H1 (cell line): ENCODE measurements at places on chromosomes 5 and 9. TPM values are rescaled to one million over a fixed set of nuclear protein-coding genes. Genes with fewer than 3 reads are reported as not detected.

DNA sequence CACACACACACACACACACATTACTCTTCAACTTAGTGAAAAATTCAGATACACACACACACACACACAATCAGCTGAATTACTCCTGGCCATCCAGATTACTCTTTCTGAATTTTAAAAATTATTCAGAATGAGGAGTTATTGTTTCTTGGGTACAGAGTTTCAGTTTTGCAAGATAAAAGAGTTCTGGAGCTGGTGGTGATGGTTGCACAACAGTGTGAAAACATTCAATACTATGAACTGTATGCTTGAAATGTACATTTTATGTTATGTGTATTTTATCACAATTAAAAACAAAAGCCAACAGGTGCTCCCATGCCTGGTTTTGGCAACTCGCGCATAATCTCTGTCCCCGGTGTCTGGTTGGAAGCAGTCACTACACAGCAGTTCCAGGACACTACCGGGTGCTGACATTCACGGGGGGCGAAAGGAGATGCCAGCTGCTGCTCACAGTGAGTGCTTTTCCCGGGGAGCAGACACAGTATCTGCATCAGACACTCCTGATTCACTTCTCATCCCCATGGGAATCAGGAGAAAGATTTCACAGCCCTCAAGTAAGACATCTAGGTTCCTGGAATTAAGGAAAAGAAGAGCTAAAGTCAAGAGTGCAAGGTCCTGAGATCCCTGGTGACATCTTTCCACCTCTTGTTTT, 55.7 kb downstream of the LHFPL2 start:
- no peak for DNase-seq

DNA sequence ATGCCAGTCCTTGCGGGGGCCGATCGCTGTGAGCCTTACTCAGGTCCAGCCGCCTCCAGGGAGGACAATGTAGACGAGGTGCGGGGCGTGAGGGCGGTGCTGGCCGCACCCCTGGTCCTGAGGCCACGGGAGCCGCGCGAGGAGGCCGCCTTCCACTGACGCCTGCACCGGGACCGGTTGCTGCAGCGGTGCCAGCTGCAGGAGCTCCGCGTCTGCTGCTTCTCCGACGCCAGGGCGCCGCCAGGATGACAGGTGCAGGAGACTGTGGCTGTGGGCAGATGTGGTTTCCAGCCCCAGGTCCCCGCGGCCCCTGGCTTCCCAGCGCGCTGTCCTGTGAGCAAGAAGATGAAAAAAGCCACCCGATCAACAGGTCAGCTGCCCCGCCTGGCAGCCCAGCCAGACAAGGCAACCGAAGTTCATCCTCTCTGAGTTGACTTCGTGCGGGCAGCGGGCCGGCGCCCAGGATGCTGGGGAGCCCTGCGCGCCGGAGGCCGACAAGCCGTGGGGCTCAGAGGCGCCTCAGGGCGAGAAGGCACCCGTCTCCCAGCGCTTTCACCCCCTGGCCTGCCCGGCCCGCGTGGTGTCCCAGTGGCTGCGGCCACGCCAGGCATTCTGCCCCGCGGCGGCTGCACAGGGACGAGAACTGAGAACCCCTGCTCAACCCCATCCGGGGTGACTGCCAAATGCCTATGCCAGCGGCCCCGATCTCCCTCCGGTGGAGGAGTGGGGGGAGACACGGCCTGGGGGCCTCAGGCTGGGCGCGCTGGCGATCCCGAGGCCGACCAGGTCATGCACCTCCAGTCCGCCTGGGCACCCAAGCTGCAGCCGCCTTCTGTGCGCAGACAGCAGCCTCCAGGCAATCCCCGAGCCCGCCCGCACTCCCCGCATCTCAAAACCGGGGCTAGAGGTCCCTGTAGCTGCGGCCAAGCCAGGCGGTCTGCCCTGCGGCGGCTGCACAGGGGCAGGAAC, 43.4 kb upstream of the BICD2 start:
- peak; percentile 60 for DNase-seq

DNA sequence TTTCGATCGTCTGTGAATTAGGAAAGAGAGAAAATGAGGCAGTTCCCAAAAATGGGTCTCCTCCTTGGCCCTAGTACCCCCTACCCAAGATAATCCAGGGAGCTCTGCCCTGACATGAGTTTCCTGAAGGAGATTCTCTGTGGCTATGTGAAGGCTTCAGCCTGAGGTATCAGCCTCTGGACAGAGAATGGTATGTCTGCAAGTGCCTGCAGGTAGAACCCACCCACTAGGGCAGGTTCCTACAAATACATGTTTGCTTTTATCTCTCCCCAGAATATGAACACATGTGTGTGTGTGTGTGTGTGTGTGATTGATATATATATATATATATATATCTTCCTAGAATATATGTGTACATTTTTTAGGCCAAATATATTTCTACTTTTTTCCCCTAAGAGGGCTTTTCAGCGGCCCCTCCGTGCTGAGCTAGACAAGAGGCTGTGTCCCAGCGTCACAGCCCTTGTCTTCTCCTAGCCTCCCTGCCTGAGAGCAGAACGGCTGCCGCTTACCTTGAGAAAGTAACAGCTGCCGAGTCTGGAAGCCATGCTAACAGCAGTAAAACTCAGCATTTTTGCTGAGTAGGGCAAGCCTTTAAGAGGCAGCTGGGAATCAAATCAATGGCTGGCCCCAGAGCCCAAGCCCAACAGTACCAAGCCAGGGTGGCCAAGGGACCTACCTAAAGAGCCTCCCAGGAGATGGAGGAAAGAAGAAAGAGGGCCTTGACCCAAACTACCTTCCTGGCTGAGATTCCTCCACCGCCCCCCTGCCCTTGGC, 2.1 kb downstream of the BRINP1 start:
- no peak for DNase-seq

Gene SPATA31A3
- not detected in 2 replicates for total RNA-seq

Gene SMIM32
- 0.22 TPM in 1 of 2 replicates, not detected in the other for total RNA-seq

Gene AQP3
- 2.6 and 3.0 TPM in 2 replicates for total RNA-seq

GRCh38 chr5:77418601-77419581, 73.2 kb downstream of the WDR41 start:
- no peak for DNase-seq

- no peak for DNase-seq
Observed at GRCh38 chr5:173016598-173017046, 33.1 kb downstream of the ATP6V0E1 start.

DNA sequence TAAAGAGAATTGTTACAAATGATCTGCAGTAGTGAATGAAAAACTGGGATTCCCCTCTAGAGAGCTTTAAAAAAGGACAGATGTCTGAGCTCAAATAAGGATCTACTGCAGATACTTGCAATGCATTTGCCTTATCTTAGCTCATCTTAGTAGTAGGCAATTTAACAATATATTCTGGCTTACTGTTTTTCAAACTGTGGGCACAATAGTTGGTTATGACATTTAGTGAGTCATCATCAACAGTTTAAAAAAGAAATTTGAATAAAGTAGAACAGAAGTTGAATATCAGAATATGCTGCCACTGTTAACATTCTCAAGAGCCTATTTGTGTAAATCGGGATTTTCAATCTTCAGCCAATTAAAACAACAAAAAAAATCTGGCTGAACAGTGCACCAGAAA, 6.7 kb upstream of the CAST start:
- no peak for DNase-seq

Gene CTXN3
- not detected in 2 replicates for total RNA-seq

DNA sequence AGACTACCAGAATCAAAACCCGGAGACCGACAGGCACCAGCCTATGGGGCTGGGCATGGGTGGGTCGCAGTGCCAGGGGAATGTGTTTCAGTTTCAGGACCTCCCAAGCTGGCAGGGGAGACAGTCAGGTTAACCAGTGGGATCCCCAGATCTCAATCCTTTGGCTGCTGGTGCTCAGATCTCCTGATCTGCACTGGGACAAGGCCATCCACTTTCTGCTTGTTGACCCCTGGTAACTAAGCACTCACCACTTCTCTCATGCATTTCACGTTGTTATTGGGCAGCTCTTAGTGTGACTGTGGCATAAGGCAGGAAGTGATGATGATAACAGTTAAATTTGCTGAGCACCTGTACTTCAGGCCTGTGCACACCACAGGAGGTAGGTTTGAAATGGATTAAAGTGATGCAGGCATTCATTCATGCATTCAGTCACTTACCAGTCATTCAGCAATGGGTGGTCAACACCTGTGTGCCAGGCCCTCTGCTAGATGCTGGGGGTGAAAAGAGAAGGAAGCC, 42.1 kb upstream of the STXBP1 start:
- no peak for DNase-seq

- no peak for DNase-seq
Observed at GRCh38 chr5:15966651-15967050, 212.9 kb downstream of the MARCHF11 start.

- DNase-seq, result no peak
Observed at GRCh38 chr5:78449103-78449502, 88.7 kb downstream of the SCAMP1 start.

- DNase-seq, result peak; percentile 80
Observed at GRCh38 chr5:163503106-163504078, 2.0 kb upstream of the MAT2B start.

Gene CREBRF
- 4.7 and 5.0 TPM in 2 replicates for total RNA-seq

Gene CCL21
- not detected in 2 replicates for total RNA-seq

Gene TBC1D13
- total RNA-seq, result 21.3 and 26.3 TPM in 2 replicates

Gene PLGRKT
- 11.3 and 15.7 TPM in 2 replicates for total RNA-seq

- no peak for DNase-seq
Observed at GRCh38 chr5:123743990-123744583, 232.1 kb downstream of the CSNK1G3 start.

GRCh38 chr9:115964710-115965347, 188.8 kb upstream of the PAPPA start:
- no peak for DNase-seq

GRCh38 chr9:34370970-34371880, 5.5 kb downstream of the MYORG start:
- DNase-seq, result no peak

Gene OR4F3
- total RNA-seq, result not detected in 2 replicates

DNA sequence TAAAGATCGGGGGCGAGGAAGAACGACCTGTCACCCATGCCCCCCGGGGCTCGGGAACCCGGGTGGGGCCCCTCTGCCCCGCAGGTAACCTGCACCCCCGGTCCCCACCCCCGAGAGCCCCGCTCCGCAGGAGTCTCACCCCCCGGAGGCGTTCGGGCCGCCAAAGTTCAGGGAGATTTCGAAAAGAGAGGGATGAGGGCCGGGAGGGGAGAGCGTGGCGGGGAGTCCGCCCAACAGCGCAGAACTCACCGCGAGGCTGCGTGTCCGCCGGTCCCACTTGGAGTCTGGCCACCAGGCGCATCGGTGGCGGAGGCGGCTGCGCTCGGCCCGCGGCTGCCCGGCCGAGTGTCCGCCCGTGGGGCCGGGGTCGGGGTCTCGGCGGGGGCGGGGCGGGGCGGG, at the start of gene PHF19:
PHF19 (minus strand) TSS at position 347 of the 399 bp plus-strand sequence. CDS start 2,447 bp downstream, outside the sequence.
- DNase-seq, result no peak

DNA sequence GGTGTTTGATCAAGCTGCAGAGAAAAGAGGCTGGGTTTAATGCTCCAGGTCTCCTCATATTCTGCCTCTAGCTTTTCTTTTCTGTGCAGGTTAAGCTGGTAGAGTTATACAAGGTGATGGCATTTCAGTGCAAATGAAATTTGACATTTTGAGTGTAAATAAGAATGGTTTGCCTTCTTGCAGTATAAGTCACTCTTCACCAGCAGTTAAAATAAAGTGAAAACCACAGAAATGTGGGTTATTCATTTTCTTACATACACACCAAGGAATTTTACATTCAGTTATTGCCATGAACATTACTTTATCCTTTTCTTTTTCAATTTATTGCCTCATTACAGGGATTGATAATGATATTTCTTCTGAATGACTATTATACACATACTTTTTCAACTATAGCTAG, 337.5 kb upstream of the PCSK5 start:
- no peak for DNase-seq

GRCh38 chr9:37289631-37290030, 132.9 kb upstream of the GRHPR start:
- no peak for DNase-seq

DNA sequence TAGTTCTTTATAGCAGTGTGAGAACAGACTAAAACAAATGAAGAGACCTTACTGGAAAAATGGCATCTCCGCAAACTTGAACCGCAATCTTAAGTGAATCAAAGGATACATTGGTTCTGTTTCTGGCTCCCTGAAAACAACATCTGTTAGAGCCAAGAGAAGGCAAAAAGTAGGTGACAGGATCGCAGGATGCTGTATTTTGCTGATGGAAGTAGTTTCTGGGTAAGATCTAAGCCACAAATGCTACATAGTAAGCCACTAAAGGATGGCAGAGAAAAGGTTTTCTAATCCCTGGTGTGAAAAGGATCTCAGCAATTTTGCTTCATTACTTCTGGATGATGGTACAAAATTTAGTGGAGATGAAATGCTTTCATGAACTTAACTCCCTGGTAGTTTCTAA, 63.3 kb upstream of the HTR4 start:
- no peak for DNase-seq

- no peak for DNase-seq
Observed at GRCh38 chr9:133144142-133144903, 19.4 kb downstream of the GBGT1 start.

Gene IL31RA
- total RNA-seq, result not detected in 2 replicates

GRCh38 chr9:120894321-120895148, 17.5 kb upstream of the PHF19 start:
- DNase-seq, result no peak

- DNase-seq, result no peak
Observed at GRCh38 chr5:94776167-94776566, 157.7 kb downstream of the SLF1 start.

Gene NOL8
- 30.4 and 31.8 TPM in 2 replicates for total RNA-seq

DNA sequence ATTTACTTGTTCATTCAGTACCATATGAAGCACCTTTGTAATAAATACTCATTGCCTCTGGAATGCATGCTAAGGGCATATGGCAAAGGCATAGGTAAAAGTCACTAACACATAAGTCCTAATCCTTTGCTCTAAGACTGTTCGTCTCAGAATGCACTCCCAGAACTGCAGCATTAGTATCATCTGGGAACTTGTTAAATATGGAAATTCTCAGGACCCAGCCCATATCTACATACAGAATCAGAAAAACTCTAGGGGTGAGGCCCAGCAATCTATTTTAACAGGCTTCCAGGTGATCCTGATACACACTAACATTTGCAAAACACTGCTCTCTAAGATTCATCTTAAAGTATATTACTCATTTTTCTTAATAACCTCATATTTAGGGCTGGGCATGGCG, 113.8 kb upstream of the CDH6 start:
- no peak for DNase-seq

DNA sequence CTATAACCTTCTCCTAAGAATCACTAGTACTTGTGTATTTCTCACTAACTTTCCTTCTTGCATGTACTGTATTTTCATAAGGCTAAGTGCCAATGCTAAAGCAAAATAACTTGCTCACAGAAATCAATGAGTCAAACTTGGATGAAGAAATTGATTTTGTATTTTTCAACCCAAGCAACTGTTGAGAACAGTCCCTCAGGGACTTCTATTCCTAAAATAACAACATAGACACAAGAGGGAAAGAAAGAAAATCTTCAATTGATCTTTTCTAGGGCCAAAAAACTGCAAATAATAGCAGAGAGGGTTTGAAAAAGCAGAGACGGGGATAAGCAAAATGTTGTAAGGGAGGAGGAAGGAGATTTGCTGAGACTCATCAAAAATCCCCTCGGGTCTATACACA, 69.8 kb downstream of the HABP4 start:
- DNase-seq, result no peak
